Activated CD4-positive, alpha-beta T cell treated with anti-CD3 and anti-CD28 coated beads, Interleukin-2, amount 50 U/mL, for 48 hours (primary cell): ENCODE measurements at places on chromosomes 6 and 20.

DNA sequence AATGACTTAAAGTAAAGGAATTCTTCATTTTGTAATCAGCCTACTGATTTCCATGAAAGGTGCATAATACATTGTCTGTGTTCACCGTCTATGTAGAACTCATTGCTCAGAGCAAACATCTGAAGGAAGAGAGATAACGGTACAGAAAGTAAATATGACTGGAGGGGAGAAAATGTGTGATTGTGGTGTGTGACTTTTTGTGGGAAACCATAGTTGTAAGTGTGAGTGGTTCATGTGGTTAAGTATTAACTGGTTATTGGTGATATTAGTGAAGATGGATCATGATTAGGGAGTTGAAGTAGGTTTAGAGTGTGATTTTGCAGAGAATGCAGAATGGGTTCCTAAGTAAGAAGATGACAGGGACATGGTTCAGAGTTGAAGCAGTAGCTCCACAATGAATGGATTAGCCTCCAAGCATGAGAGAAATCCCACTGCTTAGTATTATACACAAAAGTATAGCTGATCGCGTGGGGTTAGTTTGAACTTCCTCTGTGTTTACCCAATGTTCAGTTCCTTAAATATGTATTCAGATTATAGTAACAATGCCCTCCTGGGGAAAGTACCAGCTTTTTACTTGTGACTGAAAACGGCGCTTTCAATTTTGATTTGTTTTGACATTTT lies 368.9 kb downstream of the UTRN start:
- DNase-seq = no peak

DNA sequence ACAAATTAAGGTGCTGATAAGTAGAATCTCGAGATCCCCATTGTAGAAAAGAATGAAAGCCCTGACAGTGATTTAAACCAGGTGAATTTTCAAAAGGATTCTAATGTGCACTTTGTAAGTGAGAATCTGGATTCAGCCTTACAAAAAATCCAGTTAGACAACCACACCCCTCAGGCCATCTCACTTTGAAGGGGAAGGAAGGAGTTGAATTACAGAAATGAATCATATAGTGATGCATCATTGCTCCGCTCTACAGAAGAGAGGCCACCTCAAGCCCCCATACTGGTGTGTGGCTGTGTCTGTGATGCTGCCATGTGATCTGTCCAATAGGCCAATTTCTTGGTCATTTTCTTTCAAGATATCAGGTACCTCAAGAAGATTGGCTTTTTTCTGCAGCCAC lies 85.5 kb upstream of the NT5E start:
- no peak for DNase-seq

GRCh38 chr6:11030904-11031303 lies 13.2 kb downstream of the ELOVL2 start:
- DNase-seq = no peak

- DNase-seq = no peak
Measured at GRCh38 chr6:5080574-5080973, 4.6 kb upstream of the PPP1R3G start.

- no peak for DNase-seq
Measured at GRCh38 chr6:167073679-167074274, 49.1 kb upstream of the CCR6 start.

GRCh38 chr6:120965814-120966213 lies 368.5 kb downstream of the TBC1D32 start:
- DNase-seq = no peak

DNA sequence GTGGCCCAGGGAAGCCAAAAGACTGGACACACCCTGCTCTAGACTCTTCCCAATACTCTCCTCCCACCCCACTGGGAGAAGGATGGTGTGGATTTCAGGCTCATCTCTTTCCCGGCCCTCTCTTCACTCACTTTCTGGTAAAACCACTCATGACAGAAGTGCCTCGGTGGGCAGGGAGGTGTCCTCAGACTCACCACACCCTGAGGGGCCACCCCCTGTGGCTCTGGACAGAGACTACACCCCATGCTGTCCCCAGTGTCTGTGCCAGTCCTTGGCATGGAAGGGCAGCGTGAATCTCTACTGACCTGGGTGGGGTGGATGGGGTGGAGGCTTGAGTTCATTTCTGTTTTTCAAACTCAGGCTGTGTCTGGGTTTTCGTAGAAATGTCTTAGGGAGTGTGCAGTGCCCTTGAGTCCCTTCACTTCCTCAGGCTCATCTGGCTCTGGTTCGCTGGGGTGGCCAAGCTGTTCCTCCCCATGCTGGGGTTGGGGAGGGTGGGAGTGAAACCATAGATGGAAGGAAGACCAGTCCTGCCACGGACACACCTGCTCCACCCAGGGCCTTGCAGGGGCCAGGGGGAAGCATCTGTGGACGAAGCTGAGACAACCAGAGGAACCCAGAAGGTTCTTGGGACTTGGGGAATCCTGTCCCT lies 59.1 kb downstream of the EZR start:
- no peak for DNase-seq

DNA sequence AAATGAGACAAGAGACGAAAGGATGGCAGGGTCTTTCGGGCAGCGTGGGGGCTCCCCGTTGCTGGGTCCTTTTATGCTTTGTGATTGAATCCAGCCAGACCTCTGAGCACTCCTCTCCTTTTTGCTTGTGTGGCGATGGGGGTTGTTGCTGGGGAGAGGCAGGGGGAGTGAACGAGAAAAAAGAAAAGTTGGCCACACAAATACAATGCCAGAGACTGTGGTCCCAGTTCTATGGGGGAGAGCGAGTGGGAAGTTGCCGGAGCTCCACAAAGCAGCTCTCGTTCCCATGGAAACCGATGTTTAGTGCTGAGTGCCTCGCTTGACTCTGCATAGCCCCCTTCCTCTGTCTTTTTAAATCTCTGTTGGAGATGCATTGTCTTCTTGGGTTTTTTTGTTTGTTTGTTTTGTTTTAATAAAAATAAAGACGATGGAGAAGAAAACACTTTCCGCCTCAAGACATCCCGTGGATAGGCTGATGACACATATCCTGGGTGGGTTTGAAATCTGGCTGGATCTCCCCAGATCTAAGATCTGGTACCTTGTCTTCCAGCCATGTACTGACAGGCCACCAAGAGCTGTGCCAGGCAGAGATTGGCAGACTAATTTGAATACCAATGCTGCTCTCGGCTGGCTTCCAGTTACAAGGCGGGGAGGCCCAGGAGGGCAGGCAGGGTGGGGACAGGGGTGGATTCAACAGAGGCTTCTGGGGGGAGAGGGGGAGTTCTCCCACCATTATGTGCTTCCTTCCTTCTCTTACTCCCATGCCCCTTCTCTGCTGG lies 529.3 kb downstream of the QKI start:
- DNase-seq = no peak

- no peak for DNase-seq
Measured at GRCh38 chr6:164563924-164564323, 745.5 kb downstream of the C6orf118 start.

GRCh38 chr6:154933181-154933827 lies 61.8 kb upstream of the TIAM2 start:
- no peak for DNase-seq

DNA sequence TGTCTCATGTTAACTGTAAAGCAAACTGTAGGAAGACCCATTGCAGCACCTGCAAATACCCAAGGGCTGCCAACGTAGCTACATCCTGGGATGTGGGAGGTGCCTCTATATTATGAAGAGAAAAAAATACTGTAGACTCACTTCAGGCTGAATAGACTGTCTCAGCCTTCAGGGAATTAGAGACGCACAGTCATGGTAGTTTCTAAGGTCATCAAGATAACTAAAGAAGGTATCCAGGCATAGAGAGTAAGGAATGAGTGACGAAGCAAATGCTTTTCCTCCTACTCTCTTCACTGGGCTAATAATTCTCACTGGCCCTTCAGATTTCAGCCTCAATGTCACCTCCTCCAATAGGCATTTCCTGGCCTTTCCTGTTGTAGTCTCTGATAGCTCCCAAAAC lies 121.6 kb upstream of the ECI2 start:
- DNase-seq = no peak

GRCh38 chr6:31836474-31837368 lies 9.2 kb downstream of the HSPA1B start:
- no peak for DNase-seq

DNA sequence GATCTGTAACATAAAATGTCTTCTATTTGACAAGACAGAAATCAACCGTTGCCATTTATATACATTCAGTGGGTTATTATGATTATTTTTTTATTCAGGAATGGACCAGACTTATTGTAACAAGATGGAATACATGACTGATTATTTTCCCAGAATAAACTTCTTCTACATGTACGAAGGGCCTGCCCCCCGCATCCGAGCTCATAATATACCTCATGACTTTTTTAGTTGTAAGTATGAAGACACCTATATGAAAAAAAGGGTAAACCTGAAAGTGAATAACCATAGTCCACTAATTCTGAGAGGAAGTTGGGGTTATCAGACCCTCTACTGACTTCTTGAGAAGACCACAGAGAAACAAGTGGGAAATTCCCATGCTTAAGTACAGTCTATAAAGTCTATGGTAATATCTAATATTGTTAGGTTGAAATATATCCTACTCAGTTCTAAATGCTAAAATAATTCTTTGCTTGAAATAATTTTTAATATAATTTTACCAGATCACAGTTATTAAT lies 15.9 kb downstream of the OR2A4 start:
- DNase-seq = peak; percentile 28

DNA sequence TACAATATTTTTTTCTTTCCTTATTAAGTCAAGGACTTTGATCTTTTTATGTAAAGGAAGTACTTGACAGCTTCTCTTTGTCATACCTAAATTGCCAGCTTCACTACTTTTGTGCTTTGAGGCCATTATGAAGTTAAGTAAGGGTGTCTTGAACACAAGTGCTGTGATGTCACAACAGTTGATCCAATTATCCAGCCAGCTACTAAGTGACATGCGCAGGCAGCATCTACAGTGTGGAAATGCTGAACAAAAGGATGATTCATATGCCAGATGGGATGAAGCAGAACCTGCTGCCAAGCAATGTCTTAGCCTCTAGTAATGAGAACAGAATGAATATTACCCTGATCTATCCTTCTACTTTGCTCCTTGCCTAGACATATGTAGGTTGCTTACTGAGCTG lies 68.3 kb upstream of the TMEM244 start:
- no peak for DNase-seq

GRCh38 chr6:42784717-42785498 lies 3.1 kb downstream of the BICRAL start:
- no peak for DNase-seq

DNA sequence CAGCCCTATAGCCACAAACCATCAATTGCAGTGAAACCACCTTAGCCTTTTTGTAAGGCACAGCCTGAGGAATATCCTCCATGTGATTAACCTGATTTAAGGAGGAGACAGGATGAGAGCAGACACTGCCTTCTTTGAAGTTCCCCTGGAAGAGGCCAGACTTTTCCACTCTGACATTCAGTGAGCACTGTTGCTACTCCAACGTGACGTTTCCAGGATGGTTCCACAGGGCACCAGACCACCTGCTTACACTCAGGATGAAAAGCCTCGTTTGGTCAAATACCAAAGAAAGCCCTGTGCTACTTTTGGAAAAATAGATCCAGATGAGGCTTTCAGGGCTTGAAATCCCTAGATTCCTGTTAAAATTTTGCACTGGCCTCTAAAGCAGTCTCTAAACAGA lies 1102.1 kb upstream of the FLRT3 start:
- DNase-seq = no peak

- no peak for DNase-seq
Measured at GRCh38 chr6:98797217-98797994, 37.0 kb upstream of the POU3F2 start.

GRCh38 chr6:150615967-150616366 lies 16.3 kb downstream of the PLEKHG1 start:
- no peak for DNase-seq

DNA sequence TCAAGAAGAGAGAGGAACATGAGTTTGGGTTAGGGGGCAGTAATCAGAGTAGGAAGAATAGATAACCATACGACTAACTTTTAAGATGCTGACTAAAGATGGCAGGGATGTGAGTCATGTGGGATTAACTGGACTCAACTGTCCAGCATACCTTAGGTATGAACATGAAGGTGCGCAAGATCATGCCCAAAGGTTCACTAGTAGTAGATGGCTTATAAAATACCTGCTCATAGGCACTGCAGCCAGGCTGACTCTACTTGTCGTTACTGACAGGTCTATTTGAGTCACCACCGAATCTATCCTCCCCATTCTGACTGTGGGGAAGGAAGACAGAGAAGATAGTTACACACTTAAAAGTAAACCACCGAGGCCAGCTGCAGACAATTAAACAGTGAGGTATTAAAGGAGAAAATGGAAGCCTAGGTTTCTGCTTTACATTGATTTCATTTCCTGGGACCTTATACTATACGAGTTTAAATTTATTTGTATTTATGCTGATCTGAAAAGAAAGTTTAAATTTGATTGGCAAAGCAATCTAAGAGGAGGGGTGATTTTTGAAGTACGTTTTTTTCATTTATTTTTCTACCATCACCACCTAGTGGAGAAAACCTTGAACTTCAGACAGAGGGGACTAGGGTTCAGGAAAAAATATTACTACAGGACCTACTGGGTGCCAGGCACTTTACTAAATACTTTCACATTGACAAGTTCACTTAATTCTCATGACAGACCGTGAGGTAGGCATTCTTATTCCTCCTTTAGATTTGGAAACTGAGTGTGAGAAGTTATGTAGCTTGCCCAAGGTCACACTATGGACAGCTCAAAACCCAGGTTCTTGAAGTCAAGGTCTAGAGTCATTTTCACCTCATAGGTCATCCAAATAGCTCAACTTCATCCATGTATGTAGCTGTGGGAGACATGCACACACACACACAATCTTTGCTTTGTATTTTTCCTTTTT lies 4.0 kb upstream of the WRNIP1 start:
- DNase-seq = no peak

GRCh38 chr6:134950482-134950881 lies 581 bp upstream of the ALDH8A1 start:
- no peak for DNase-seq

- no peak for DNase-seq
Measured at GRCh38 chr6:79373246-79373645, 138.8 kb upstream of the HMGN3 start.

GRCh38 chr6:6918216-6918983 lies 189.4 kb upstream of the RREB1 start:
- peak; percentile 85 for DNase-seq

DNA sequence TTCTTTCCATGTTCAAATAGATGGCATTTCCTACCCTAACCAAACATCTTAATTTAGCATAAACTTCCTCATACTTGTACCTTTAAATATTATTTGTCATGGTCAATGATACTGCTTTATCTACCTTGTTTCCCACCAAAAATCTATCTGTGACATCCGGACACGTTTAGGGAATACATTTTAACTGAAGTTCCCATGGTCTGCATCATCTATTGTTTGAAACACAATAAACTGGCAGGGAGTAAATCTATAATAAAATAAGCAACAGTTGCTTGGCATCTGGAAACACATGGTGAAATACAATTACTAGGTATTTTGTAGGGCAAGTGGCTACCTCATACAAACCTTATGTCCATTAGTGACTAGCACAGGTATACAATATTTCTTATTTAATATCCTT lies 289.1 kb downstream of the GJA1 start:
- no peak for DNase-seq
